Suppressor macrophage (primary cell): ENCODE measurements at places on chromosomes 4 and X.
A peak's percentile ranks its signal among the peaks of the same experiment; 100 is the strongest.

DNA sequence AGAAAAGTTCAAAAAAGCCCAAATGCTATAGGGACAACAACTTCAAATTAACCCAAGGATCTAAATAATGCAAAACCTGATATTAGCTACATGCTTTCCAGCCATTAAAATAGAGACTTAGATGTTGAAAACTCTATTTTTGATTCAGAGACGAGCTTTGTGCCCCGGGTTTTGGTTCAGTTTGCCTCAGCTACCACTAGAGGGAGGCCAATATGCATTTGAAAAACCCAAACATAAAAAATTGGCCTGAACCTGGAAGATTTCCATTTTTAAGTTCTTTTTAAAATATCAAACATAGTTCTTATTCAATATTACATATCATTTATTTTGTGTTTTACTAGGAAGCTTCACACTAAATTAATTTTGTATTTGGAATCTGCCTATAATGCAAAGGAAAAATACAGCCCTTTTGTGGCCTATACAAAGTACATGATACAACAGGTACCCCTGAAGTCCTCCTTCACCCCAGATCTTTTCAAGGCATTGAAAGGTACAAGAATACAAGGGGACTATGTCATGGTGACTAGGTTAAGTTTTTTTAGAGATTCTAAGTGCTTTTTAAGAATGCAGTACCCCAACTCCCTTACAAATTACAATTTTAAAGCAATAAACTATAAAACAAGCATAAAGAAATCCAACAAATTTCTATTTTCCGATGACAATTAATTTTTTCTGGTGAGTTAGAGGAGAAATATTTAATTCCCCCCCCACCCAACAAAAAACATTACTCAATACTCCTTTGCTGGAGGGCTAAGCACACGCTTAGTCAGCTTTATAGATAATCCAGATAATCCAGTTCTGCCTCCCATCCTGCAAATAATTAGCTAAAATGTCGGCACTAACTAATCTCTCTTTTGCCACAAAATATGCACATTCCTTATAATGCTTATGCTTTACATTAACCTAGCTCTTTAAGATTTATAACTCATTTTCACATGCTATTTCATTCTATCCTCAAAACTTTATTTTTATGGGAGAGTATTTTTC is 97.7 kb upstream of the PTPN13 start:
- peak; percentile 57 for DNase-seq

DNA sequence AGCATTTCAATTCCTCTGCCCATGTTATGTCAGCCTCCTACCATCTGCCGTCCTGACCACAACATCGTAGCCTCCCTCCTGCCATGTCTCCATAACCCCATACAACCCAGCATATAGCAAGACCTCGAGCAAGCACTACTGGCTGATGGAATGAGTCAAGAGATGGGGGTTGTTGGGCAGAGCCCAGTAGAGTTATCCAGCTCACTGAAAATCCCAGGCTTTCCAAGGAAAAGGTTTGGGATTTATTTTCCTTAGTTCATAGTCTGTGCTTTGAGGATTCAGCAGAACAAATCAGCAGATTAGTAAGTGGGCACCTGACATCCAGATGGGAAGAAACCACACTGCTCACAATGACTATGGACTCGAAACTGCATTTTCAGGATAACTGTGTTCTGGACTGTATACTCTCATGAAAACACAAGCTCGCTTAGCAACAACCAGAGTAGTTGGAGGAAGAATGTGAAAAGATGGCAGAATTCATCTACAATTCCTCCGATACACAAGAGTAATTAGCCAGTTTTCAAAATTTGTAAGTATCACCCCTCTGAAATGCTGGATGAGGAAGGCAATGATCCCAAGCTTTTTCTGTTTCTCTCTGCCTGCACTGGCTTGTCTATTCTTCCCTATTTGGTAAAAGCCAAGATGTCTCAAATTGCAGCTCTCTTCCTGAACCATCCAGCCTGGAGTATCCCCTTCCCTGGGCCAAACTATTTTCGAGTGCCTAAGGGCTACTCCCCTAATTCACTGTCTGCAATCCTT is 186.2 kb upstream of the TBL1X start:
- no peak for DNase-seq

GRCh38 chr4:96352051-96352517 is 512.2 kb downstream of the PDHA2 start:
- DNase-seq = peak; percentile 7

DNA sequence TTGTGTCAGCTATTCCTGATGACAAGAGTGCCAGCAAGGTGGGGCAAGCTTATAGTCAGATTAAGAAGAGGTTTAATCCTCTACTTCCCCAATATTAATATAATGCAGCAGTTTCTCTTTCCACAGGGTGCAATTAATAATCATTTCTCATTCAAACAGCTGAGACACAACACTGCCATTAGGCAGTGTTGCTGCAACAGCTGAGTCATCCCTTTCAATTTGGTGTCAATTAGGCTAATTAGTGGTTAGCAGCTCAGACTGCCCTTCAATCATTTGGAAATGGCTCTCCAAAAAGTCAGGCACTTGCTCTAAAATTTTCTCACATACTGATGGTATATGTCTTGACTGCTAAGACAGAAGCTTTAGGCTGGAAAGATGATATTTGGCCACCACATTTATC is 265.7 kb upstream of the FAM241A start:
- DNase-seq = no peak

GRCh38 chr4:145865274-145865941 is 73.2 kb downstream of the ZNF827 start:
- no peak for DNase-seq

- DNase-seq = no peak
Observed at GRCh38 chr4:94032754-94033153, 174.9 kb upstream of the SMARCAD1 start.

GRCh38 chr4:98573791-98574190 is 84.6 kb downstream of the TSPAN5 start:
- no peak for DNase-seq

GRCh38 chr4:113449410-113449974 is 312.0 kb downstream of the CAMK2D start:
- no peak for DNase-seq
